ENCODE measurements at places on chromosomes 2 and 18.

DNA sequence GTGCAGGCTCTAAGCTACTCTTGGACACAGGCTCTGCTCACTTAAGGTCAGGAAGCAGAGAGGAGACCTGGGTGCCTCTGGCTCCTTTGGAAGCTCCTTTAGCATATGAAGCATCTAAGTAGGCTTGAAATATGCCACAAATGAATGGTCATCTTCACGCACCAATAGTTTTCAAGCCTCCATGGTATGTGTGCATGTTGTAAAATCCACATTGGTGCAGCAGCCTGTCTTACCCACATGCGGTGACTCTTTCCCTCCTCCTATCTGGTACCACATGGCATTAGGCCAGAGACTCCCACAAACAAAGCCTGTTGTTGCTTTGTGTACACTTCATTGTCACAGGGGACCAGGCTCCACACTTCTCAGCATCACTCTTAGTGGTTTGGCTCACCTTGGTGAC lies 442.2 kb upstream of the RAB12 start:
- no peak for DNase-seq

- DNase-seq = no peak
Observed at GRCh38 chr2:112957511-112957910, 20.3 kb upstream of the IL36G start.

GRCh38 chr18:9516437-9517064 lies 41.2 kb downstream of the RALBP1 start:
- peak; percentile 53 for DNase-seq

- no peak for DNase-seq
Observed at GRCh38 chr2:67485431-67485830, 88.3 kb downstream of the ETAA1 start.

GRCh38 chr2:64786343-64787018 lies 132.8 kb upstream of the SERTAD2 start:
- DNase-seq = no peak

- no peak for DNase-seq
Observed at GRCh38 chr2:152330235-152330866, 4.6 kb upstream of the FMNL2 start.

DNA sequence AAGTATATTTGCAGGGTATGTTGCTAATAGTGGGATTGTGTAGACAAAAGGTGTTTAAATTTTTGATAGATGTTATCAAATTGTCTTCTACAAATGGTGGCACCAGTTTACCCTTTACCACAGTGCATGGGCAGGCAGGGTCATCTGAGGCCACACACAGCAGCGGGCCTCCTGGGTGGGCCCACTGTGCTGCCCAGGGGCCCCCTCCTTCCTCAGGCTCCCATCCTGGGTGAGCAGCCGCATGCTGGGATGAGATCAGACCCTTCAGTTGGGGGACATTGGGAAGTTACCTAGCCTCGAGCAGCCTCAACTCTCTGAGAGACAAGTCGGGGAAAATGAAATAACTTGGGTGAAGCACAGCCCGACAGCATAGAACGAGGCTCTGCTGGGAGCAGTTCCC lies 9.7 kb downstream of the MYO7B start:
- DNase-seq = no peak

DNA sequence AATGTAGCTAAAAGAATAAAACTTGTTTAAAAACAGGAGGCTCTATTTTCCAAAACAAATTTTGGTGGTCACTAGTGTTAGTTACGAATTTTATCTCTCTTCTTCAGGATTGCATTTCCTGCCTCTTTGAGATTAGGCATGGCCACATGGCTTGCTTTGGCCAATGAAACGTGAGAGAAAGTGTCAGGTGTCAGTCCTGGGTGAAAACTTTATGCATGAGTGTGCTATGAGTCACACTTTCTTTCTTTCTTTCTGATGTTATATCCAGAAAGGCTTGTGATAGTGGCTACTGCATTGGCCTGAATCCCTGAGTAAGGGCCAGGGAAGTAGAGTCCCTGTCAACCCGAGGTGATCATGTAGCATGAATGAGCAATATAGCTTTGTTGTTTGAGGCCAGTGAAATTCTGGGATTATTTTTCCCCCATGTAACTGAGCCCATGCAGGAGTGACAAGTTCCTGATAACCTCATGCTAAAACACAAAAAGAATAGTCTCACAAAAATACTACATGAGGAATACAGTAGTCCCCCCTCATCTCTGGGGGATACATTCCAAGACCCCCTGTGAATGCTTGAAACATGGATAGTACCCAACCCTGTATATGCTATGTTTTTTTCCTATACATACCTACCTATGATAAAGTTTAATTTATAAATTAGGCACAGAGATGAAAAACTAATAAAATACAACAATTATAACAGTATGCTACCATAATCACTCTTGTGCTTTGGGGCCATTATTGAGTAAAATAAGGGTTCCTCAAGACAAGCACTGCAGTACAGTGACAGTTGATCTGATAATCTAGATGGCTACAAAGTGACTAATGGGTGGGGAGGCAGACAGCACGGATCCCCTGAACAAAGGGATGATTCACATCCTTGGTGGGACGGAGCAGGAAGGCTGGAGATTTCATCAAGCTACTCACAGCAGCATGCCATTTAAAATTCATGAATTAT lies 109.5 kb downstream of the CDC42EP3 start:
- DNase-seq = peak; percentile 91

DNA sequence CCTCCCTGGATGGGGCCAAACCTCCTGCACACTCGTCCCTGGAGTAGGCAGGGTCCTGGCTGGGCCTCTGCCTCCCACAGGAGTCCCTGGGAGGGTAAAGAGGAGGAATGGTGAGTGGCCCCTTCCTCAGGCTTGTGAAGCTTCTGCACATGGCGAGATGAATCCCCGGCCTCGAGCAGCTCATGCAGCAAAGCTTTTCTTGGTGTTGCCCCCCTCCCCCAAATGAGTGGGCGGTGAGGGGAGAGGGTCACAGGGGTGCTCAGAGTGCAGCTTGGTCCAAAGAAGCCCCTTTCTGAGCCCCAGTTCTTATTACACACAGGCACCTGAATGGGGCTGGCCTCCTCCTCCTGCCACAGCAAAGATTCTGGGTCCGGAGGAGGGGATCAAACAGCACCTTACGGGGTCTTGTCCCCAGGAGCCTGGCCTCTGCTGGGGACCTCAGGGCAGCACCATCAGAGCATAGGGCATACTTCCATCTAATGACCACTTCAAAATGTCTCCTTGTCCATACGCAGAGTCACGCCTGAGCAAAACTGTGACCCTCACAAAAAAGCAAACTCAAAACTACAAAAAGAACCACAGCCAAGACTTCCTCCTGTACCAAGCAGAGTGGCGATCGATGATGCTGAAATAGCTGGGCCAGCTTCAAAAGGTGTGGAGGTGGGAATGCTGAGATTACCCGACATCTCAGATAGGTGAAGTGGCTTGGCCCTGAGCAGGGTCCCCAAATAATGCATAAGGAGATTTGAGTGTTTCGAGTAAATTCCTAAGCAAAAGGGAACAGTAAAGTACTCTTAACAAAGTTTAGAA lies 148.4 kb upstream of the TWIST2 start:
- no peak for DNase-seq

- peak; percentile 20 for DNase-seq
Observed at GRCh38 chr2:15527074-15527739, 33.9 kb downstream of the NBAS start.

GRCh38 chr2:8469709-8470493 lies 212.0 kb upstream of the ID2 start:
- DNase-seq = peak; percentile 91

DNA sequence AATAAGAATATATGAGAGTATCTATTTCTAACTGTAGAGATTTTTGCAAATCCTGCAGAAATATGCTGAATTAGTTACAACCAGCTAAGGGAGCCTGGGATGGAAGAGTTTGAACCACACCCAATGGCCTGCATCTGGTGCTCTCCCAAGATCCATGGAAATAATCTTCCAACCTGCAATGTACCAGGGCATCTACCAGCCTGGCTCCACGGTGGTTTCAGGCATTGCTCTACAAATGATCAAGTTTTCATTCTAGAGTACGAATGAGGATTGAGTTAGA lies 61.4 kb upstream of the IL1R1 start:
- DNase-seq = no peak

DNA sequence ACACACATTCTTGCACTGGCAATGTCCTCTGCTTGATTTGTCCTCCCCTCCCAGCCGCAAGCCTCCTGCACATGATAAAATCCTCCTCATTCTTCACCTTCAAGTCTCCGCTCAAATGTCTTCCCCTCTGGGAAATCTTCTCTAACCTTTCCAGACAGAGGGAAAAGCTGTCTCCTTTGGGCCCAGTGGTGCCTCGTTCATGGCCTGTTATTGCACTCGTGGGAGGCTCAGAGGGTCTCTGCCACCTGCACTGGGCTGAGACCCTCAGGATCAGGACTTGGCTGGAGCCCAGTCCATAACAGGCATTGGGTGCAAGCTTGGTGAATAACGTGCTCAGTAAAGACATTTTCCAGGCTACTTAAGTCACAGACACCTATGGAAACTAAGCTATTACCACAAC lies 68.6 kb downstream of the PTGR3 start:
- DNase-seq = no peak

DNA sequence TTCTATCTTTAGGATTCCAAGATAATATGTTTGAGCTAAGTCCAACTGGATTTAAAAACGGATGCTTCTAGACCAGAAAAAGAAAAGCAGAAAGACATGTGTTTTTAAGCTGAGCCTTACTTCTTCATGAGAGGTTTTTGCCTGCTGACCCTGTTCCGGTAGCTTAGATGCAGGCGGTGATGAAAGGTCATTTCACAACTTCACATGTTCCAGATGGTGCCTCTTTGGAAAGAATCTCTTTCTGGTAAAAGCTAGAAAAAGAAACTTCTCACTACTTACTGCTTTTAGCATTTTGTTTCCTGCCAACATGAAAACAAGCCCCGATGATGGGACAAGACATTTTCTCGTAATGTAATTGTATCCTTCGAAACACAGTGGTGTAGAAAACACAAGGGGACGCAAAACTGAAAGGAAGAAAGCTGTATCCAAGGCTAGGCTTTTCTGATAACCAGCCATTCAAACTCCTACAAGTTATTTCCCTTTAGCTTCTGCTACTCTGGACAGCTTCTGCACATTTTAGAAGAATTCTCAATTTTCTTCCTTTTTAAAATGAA lies 407.3 kb upstream of the LYPD1 start:
- no peak for DNase-seq

DNA sequence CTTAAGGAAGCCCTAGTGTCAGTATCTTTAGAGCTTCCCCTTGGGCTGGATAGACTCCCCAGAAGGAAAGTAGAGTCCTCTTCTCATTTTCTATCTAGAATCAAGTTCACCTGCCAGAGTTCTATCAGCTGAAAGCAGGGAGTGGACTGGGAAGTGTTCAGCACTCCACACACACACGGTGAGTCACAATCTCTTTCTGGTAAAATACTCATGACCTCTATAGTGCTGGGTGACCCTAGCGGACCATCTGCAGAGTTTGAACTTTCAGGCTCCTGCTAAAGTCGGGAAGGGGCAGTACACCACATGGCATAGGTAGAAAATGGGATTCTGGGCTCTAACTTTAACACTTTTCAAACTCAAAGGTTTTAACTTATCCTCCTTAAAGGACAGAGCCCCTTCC lies 43.3 kb downstream of the SAP130 start:
- no peak for DNase-seq

DNA sequence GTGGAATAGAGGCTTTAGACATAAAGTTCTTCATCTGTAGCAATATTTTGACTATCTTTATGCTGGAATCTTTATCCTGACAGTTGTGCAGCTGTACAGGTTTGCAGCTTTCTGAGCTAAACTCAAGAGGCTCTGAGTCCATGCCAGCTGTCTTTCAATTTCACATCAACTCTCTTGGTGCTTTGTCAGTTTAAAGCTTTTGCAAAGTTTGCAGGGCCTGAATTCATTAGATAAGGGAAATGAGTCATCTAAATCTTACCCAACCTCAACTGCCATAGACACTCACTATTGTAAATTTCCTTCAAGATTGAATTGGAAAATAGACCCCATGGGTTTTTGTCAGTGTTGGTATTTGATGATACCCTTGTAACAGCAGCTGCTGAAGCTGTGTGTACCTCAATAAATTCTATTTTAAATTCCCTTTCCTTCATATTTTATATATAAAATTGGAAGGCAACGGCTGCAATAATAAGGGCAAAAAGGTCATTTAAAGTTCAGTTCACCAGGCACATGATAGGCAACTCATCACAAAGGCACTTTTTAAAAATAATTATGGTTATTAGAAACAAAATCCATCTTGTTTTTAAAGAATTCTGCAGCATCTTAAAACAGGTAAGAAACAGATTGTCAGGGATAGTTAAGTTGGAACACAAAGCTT lies 169.9 kb upstream of the SLC39A10 start:
- DNase-seq = peak; percentile 98

DNA sequence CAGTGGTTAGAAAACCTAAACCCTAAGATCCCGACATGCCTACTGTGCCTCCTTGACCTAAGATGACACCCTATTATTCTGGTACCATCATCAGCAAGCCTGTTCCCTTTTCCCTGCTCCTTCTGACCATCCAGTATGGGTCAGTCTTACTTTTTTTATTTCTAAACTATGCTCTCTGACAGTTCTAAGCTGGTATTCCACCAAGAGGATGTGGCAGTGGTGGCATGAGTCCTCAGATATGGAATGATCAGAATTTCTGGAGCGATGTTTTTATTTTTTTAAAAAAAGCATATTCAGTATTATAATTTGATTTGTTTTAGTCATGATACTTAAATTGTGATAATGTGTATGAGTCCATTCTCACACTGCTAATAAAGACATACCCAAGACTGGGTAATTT lies 145.9 kb upstream of the LHCGR start:
- DNase-seq = no peak

DNA sequence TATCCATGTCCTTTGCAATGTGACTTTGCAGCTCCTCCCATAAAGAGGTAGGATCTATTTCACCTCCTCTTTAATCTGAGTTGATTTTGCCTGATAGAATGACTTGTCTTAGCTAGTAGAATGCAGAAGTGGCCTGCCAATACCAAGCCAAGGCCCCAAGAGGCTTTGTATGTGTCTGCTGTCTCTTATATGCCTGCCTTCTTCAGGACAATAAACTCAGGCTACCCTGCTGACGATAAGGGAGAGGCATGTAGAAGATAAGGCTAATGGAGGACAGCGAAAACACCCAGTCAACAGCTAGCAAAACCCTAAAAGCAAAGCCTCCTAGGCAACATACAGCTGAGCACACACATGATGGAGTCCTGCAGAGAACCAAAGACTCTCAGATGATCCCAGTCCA lies 1.8 kb upstream of the ZC3H8 start:
- DNase-seq = peak; percentile 72

GRCh38 chr2:132424526-132425121 lies 8.0 kb downstream of the GPR39 start:
- DNase-seq = no peak

GRCh38 chr2:70679259-70679658 lies 88.7 kb downstream of the ADD2 start:
- no peak for DNase-seq

DNA sequence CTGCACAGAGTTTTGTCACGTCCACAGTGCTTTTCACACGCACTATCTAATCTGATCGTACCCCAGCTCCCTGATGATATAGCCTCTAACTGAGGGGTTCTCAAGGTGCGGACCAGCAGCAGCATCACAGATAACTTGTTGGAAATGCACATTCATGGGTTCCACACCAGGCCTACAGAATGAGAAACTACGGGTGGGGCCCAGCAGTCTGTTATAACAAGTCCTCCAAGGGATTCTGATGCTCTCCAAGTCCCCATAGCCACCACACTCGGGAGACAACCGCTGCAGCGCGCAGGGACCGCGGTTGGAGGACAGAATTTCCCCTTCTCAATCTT lies 745 bp upstream of the BZW1 start:
- DNase-seq = no peak

- no peak for DNase-seq
Observed at GRCh38 chr2:27152102-27152795, 3.4 kb downstream of the TCF23 start.

GRCh38 chr2:70330476-70330875 lies 28.6 kb upstream of the FAM136A start:
- no peak for DNase-seq

All from NB4 (cell line).